CD8-positive, alpha-beta memory T cell (primary cell): ENCODE measurements at places on chromosomes 12 and 14.

DNA sequence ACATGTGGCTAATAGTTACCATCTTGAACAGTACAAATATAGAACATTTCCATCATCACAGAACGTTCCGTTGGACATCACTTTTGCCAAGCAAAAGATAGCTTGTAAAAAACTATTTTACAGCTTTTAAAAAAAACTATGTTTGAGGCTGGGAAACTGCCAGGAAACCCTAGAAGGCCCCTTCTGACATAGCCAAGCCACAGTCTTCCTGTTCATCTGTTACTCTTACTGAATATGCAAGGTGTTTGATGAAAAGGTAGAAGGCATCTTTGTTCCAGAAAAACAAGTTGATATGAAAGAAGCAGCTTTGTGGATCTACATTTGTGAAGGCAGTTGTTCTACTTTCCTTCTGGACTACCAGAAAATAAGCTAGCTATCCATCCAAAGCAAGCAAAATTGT lies 23.6 kb upstream of the WNK1 start:
- H3K27me3 ChIP-seq: no peaks in the 10 kb centered on the region
- no peak overlapping the region for H3K4me3 ChIP-seq
- H3K27ac ChIP-seq: no peak overlapping the region
- H3K4me1 ChIP-seq: peaks cover 61% of the 10 kb centered on the region

GRCh38 chr12:54032086-54032619 lies 697 bp upstream of the HOXC5 start:
- H3K4me3 ChIP-seq: no peak overlapping the region
- no peaks in the 10 kb centered on the region for H3K36me3 ChIP-seq
- peaks cover 20% of the 10 kb centered on the region for H3K4me1 ChIP-seq
- H3K27me3 ChIP-seq: peaks cover 76% of the 10 kb centered on the region
- DNase-seq: no peak

- H3K4me3 ChIP-seq: no peak overlapping the region
- H3K4me1 ChIP-seq: no peaks in the 10 kb centered on the region
- no peak for DNase-seq
- no peaks in the 10 kb centered on the region for H3K36me3 ChIP-seq
- H3K27me3 ChIP-seq: no peaks in the 10 kb centered on the region
- H3K27ac ChIP-seq: no peak overlapping the region
Observed at GRCh38 chr12:85157035-85157603, 121.0 kb downstream of the LRRIQ1 start.

DNA sequence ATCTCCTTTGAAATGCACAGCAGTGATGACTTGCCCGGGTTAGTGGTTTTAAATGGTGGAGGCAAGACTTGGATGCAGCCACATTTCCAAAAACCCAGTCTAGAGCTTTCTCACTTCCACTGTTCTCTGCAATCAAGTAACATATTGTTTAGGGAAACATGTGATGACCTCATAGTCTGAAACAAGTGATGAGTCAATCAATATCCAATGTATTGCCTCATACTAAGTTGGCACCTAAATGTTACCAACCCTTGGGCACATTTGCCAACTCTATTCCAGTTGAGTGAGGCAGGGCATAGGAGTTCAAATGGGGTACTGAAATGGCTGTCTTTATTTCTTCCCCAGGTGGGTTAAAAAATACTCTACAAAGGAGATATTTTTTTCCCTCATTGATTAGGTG lies 1105.4 kb downstream of the VRK1 start:
- no peaks in the 10 kb centered on the region for H3K4me1 ChIP-seq
- no peaks in the 10 kb centered on the region for H3K27me3 ChIP-seq
- H3K4me3 ChIP-seq: no peak overlapping the region
- H3K27ac ChIP-seq: no peak overlapping the region

GRCh38 chr14:68076451-68076850 lies 256.9 kb downstream of the RAD51B start:
- H3K27ac ChIP-seq: no peak overlapping the region
- no peaks in the 10 kb centered on the region for H3K27me3 ChIP-seq
- H3K4me3 ChIP-seq: no peak overlapping the region

DNA sequence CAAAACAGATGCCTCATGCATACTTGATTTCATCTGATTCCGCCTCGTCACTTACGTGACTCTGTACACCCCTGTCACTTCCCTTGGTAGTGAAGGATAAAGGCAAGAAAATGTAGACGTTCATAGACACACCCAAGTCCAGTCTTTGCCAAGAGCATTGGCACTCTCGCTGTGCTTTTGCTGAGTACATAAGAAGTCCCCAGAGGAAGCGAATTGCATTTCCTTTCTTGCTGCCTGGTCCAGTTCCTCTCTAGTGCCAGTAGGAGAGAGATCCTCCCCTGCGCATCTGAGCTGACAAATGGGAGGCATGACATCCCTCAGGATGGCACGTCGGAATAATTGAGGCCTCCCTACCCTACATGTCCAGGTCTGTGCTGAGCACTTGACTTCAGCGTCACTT lies 21.3 kb upstream of the RIN3 start:
- no peak for DNase-seq
- no peaks in the 10 kb centered on the region for H3K4me1 ChIP-seq
- H3K36me3 ChIP-seq: no peaks in the 10 kb centered on the region
- no peak overlapping the region for H3K4me3 ChIP-seq
- H3K27me3 ChIP-seq: no peaks in the 10 kb centered on the region

- H3K36me3 ChIP-seq: no peaks in the 10 kb centered on the region
- H3K27ac ChIP-seq: no peak overlapping the region
- DNase-seq: no peak
- no peaks in the 10 kb centered on the region for H3K4me1 ChIP-seq
- H3K4me3 ChIP-seq: no peak overlapping the region
Observed at GRCh38 chr12:6478416-6478815, 7.9 kb upstream of the VAMP1 start.

DNA sequence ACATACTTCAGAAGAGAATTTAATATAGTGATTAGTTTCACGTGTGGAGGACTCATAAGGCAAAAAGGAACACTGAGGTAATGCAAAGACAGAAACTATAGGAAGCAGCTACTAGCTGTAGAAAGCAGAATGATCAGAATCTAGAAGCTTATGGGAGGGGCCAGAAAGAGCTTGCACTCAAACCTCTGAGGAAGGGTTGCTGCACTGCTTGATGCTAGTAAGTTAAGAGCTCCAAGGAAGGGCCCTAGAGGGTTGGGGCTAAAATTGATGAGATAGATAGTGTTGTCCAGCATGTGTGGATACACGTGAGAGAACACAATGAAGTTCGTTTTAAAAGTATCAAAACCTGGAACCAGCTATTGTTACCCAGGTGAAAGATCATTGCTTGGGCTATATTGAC lies 311.1 kb downstream of the SLC6A15 start:
- H3K4me1 ChIP-seq: no peaks in the 10 kb centered on the region
- no peaks in the 10 kb centered on the region for H3K27me3 ChIP-seq
- H3K27ac ChIP-seq: no peak overlapping the region

DNA sequence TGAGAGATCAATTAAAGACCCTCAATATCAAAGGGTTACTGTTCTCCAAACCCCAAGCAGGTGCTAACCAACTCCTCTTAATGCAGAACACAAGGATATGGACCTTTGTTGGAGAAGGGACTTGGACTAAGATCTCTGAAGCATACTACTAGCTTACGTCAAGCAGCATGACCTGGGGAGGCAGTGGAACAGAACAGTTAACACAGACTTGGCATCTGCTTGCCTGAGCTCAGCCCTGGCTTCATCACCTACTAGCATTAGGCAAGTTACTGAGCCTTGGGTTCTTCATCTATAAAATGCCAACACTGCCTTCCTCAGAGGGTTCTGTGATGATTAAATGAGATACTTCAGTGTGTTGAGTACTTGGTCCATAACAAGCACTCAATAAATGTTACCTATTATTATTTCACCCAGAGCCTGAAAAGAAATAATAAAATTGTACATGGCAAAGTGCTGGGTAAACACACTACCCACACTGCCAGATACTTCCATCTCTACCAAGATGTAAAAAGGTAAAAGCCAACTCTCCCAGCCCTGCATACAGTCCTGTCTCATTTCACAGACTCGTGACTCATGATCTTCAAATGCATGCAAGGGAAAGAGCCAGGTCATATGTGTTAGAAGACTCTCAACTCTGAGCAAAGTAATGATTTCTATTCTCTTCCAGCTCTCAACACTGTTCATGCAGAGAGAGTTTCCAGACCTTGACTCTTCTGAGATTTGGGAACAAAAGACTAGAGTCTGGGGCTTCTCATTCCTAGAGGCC lies 39.7 kb downstream of the FMNL3 start:
- peaks cover 69% of the 10 kb centered on the region for H3K4me1 ChIP-seq
- DNase-seq: no peak
- H3K27me3 ChIP-seq: no peaks in the 10 kb centered on the region
- no peak overlapping the region for H3K4me3 ChIP-seq

- H3K27me3 ChIP-seq: no peaks in the 10 kb centered on the region
- no peaks in the 10 kb centered on the region for H3K36me3 ChIP-seq
- H3K27ac ChIP-seq: no peak overlapping the region
- peaks cover 11% of the 10 kb centered on the region for H3K4me1 ChIP-seq
Observed at GRCh38 chr14:65239143-65239937, 137.0 kb upstream of the MAX start.

DNA sequence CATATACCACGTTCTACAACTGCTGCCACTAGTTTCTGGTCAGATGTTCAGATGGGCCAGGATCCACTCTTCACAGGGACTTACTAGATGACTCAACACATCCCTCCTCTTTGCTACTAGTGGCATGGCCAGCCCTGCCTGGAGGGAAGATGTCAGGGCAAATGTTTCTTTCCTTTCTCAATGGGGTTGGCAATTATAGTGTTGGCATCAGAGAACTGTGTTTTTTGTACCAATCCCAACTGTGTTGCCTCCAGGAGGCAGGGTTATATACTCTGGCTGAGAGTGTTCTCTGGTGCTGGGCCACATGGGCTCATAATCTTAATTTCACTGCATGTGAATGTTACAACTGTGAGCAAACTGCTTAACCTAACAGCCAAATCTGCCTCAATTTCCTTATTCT lies 69.9 kb upstream of the AVPR1A start:
- DNase-seq: no peak
- H3K4me3 ChIP-seq: no peak overlapping the region
- H3K27ac ChIP-seq: no peak overlapping the region
- no peaks in the 10 kb centered on the region for H3K36me3 ChIP-seq
- H3K27me3 ChIP-seq: no peaks in the 10 kb centered on the region
- H3K4me1 ChIP-seq: no peaks in the 10 kb centered on the region

GRCh38 chr12:13227191-13227590 lies 30.7 kb downstream of the EMP1 start:
- H3K4me3 ChIP-seq: no peak overlapping the region
- H3K36me3 ChIP-seq: no peaks in the 10 kb centered on the region
- H3K4me1 ChIP-seq: no peaks in the 10 kb centered on the region
- peaks cover 3% of the 10 kb centered on the region for H3K27me3 ChIP-seq
- no peak overlapping the region for H3K27ac ChIP-seq

DNA sequence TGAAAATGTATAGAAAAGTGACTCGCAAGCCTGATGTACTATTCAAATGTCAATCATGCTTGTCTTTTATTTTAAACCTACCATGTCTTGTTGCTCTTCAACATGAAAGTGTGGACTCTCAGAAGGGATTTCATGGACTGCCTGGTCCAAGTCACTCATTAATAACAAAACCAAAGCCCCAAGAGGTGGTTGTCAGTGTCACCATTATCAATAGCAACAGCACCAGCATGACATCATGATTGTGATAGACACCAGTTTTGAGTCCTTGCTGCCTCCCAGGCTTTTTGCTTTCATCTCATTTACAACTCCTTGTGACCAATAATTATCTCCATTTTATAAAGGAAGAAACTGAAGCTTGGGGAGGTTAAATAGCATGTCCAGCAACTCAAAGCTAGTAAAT lies 112.0 kb upstream of the TMPO start:
- H3K27ac ChIP-seq: no peak overlapping the region
- H3K36me3 ChIP-seq: no peaks in the 10 kb centered on the region
- peaks cover 7% of the 10 kb centered on the region for H3K4me1 ChIP-seq
- H3K4me3 ChIP-seq: no peak overlapping the region
- DNase-seq: no peak

DNA sequence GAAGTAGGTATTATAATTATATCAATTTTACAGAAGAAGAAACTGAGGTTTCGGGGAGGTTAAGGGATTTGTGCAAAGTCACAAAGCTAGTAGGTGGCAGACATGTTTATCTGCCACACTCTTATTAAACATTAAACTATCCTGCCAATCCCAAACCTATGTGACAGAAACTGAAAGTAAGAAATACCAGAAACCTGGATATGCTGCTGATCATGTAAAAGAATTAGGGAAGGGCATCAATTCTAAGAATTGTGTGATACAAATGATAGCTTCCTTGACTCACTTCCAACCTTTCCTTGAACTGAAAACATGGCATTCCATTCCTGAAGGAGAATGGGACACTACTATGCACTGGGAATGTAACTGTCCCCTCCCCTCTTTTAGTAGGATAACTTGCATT lies 16.9 kb downstream of the TAOK3 start:
- no peaks in the 10 kb centered on the region for H3K27me3 ChIP-seq
- no peak overlapping the region for H3K27ac ChIP-seq
- H3K4me3 ChIP-seq: no peak overlapping the region
- DNase-seq: no peak

DNA sequence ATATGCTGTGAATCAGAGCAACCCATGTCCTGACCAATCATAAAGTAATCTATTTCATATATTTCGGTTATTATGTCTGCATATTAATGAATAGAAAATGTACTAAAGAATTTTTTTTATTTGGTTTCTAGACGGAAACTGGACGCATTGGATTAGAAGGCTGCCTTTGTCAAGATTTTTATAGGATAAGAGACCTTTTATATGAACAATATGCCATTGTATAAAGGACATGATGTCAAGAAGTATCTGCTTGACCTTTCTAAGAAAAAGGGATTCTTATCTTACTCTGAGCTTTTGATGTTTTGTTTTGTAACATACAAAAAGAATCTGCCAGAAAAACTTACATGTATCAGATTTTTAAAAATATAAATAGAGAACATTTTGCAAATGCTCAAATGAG lies 39.8 kb downstream of the CPSF2 start:
- no peak overlapping the region for H3K27ac ChIP-seq
- no peaks in the 10 kb centered on the region for H3K27me3 ChIP-seq
- H3K4me1 ChIP-seq: no peaks in the 10 kb centered on the region
- peaks cover 41% of the 10 kb centered on the region for H3K36me3 ChIP-seq

- DNase-seq: no peak
- no peaks in the 10 kb centered on the region for H3K36me3 ChIP-seq
- H3K4me1 ChIP-seq: no peaks in the 10 kb centered on the region
- H3K27me3 ChIP-seq: no peaks in the 10 kb centered on the region
- H3K4me3 ChIP-seq: no peak overlapping the region
- H3K27ac ChIP-seq: no peak overlapping the region
Observed at GRCh38 chr12:121288158-121288845, 8.2 kb downstream of the CAMKK2 start.

GRCh38 chr12:125186471-125187147 lies 121.4 kb downstream of the AACS start:
- peaks cover 7% of the 10 kb centered on the region for H3K4me1 ChIP-seq
- DNase-seq: no peak
- H3K27ac ChIP-seq: no peak overlapping the region
- no peaks in the 10 kb centered on the region for H3K36me3 ChIP-seq
- H3K4me3 ChIP-seq: no peak overlapping the region
